ENCODE measurements at places on chromosomes 2 and 18.

GRCh38 chr2:36197181-36197971 is 158.2 kb upstream of the CRIM1 start:
- DNase-seq: no peak

DNA sequence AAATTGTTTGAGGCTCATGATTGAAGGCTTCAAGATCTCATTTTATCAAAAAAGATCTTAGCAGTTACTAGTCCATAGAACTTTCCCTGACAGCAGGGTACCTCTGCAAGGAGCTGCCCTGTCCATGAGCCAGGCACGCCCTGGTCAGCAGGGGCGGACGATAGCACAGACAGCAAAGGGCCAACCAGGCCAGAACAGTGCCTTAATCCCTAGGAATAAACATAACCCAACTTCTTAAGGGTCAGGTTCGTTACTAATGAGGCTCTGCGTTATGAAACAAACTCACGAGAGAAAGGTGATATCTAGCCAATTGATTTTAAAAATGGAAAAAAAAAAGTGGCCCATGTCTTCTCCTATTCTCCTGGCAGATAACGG is 59.2 kb downstream of the BCL2 start:
- DNase-seq: no peak

DNA sequence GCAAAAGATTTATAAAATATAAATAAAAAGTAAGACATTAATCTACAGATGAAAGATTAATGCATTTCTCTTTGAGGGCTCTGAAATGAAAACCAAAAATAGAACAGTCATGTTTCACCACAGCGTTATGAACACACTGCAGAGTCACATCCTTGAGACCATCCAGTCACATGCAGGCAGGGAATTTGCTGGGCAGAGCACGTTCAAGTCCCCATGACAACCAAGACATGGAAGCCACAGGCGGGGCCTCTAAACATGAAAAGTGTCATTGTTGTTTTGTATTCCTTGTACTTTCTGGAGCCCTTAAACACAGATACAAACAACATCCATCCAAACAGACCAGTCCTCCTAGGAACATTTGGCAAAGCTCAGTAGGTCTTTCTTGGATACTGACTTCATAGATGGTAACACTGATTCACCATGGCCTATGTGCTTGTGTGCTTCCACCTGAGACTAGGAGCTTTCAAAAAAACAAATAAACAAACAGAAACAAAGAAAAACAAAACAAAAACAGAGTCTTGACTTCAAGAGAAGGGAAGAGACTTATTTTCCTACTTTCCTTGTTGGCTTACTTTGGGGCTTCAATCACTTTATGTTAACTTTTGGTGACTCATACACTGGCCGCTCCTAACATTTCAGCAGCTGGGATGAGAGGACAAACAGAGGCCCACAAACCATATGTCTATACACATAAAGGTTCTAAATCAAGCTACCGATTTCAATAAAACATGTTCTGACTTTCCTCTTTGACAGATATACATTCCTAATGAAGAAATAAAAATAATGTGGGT is 99.5 kb upstream of the CCDC85A start:
- no peak for DNase-seq

DNA sequence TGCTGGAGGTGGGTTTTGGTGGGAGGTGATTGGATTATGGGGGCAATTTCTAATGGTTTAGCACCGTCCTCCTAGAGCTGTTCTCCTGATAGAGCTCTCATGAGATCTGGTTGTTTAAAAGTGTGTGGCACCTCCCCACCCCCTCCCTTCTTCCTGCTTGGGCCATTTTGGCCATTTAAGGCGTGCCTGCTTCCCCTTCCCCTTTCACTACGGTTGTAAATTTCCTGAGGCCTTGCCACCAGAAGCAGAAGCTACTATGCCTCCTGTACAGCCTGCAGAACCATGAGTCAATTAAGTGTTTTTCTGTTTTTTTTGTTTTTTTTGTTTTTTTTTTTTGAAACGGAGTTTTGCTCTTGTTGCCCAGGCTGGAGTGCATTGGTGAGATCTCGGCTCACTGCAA is 335.7 kb upstream of the HS6ST1 start:
- no peak for DNase-seq

DNA sequence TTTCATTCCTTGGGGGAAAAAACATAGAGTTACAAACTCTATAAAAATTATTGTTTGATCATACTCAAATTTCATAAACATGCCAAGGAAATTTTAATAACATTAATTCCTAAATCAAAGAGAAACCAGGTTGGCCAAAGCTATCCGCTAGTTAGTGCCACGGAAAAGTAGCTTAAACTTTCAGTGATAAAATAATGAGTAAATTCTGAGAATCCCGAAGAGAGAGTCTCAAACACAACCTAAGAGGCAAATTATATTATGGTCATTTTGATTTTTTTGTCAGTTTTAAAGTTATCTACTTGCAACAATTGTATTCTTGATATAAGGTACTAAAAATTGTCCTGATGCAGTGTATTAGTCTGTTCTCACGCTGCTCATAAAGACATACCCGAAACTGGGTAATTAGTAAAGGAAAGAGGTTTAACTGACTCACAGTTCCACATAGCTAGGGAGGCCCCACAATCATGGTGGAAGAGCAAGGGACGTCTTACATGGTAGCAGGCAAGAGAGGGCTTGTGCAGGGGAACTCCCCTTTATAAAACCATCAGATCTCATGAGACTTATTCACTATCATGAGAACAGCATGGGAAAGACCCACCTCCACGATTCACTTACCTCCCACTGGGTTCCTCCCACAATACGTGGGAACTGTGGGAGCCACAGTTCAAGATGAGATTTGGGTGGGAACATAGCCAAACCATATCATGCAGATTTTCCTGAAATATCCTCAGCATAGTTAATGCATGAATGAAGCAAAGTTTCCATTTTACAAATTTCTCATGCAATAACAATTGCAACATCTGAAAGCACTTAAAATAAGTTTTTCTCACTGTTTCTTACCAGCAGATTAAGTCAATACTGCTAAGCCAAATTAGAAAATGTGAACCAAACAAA is 205.9 kb upstream of the STK17B start:
- no peak for DNase-seq

DNA sequence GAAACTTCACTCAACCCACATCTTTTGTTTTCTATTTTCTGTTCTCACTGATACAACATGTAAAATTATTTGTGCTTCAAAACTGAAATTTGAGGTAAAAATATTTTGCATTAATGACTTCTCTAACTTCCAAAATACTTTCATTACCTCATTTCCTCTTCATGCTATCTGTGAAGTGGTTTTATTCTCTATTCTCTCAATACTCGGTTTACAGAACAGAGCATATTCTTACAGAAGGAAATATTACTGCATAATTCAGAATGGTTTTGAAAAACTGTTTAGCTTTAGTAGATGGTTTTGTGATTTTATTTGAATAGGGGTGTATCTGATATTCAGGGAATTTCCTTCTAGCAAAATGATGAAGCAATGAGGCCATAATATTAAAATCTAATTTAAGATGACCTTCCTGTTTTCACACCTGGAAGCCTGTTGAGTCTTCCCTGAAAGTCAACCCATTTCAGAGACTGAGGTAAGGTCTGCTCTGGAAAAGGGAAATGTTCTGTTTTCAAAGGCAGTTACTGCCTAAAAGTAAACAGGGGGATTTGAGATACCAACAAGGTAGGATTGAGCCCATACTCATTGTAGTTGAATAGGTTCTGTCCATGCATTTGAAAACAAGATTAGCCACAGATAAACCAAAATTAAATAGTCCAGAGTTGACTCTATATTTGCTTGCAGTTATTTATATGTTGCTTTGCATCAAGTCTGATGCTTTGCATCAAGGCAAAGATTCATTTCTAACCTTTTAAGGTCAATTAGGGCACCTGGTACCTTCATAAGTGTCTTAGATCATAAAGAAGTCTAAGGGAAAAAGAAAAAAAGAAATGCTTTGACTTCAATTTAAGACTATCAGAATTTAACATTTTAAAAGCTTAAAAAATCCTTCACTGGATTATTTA is 50.8 kb upstream of the PEX13 start:
- DNase-seq: no peak

DNA sequence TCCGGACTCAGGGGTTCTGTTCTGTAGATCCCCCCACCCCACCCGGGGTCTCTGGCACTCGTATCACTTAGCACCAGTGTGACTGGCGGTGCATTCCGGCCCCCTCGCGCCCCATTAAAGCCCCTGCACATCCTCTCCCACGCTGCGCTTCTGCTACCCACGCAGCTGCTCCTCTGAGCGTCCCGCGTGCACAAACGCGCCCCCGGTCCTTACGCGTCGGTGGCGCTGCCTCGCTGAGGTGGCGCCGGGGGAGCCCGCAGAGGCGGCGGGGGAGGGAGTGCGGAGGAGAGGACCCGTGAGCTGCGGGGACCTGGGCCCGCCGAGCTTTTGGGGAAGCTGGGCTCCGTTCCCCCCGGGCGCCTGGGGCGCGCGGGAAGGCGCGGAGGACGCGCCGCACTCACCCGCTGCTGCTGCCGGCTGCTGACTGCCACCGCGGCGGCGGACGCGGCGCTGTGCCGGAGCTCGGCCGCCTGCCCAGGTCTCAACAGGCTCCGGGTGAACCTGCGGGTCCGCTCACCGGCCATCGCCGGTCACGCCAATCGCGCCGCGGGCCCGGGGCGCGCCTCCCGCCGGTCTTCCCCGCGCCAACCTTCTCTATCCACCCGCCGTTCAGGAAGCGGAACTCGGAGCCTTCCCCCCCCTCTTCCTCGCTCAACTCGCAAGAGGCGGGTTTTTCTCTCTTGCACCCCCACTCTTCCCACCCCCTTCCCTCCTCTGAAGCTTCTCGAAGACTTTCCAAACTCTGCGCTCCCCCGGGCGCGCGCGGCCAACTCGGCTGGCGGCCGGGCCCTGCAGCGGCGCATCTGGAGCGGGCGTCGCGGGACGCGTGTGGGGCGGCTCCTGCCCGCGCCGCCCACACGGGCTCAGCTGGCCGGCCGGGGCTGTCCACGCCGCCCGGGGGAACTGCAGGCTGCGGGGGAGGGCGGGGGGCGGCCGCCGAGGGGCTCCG is at the start of gene DOCK10:
TSS of gene DOCK10 (minus strand) at position 618 of the 949 bp plus-strand sequence. CDS start at position 524, 94 bp downstream.
- DNase-seq: peak; percentile 54

DNA sequence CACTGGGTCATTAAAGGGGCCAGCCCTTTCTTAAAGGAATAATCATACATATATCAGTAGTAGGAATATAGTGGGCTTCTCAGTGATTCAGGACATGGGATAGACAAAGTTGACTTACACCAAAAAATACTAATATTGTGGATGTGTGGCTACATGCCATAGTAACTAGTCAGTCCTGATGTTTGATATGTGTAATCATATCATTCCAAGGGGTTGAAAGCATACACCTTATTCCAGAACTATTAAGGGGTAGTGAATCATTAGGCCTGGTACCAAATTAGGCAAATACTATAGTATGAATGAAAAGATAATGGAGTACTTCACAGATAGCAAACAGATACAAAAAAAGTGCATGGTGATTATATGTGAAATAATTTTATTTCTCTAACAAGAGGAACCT is 814.9 kb upstream of the NRXN1 start:
- DNase-seq: no peak

GRCh38 chr18:8659609-8660242 is 45.6 kb upstream of the MTCL1 start:
- DNase-seq: no peak

GRCh38 chr2:621303-622099 is 55.7 kb downstream of the TMEM18 start:
- DNase-seq: no peak

DNA sequence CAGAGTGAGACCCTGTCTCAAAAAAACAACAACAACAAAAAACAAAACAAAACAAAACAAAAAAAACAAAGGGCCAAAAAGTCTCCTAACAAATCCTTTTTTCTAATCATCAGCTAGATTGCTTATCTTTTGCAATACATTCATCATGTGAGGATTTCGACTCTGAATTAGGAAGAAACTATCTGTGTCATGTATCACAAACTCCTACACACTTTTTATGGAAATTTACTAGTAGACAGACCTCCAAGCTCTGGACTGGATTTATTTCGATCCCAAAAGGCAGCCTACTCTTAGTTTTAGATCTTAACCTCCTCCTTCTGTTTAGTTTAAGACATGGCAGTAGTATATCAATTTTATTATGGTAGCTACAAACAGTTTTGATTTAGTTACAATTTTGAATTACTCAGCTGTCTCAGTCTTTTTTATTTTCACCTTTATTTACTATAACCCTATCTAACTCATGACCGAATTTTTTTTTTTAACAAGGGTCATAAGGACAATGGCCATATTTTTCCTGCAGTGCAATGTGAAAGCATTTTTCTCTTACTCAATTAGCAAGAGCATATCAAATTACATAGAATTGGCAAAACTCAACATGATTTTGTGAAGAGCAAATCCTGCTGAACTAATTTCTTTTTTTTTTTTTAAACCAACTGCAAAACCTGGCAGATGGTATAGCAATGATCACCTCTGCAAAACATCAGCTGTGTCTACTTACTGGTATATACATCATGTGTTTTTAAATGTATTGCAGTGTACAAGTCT is 10.7 kb upstream of the CCDC88A start:
- no peak for DNase-seq

- no peak for DNase-seq
These were observed 526.9 kb upstream of the ID2 start for GRCh38 chr2:8154936-8155335.

DNA sequence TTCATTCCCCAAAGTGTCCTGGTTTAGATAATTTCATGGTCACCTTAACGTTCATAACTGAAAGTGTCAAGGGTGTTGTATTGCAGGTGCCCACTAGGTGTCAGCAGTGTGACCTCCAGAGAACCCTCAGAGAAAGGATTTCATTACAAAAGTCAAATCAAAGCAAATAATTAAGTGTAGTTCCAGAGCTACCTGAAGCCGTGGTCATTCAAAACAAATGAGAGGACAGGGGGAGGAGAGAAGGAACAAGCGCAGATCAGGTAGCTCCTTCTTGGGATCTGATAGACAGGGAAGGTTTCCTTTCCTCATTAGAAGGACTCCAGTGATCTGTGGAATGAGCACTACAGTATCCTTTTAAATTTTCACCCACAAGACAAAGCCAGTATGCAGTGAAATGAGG is at the start of gene SLC9A4:
TSS of gene SLC9A4 (plus strand) at position 207 of the 400 bp plus-strand sequence. CDS start 534 bp downstream, outside the sequence.
- peak; percentile 48 for DNase-seq

DNA sequence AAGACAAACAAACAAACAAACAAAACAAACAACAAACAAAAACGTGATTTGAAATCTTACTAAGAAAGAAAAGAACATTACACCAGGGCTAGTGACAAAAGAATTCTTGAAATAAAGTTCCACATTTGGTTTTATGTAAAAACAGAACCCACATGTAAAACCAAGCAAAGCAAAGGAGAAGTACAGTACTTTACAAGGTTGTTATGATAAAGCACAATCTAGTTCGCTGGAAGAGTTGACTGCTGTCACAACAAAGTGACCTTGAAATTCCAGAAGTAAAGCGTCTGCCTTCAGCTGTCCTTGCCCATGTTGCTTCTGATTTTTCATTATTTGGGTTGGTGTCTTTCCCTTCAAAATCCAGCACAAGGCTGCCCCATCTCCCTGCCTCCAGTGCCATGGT is 94.8 kb upstream of the CYRIA start:
- no peak for DNase-seq

- DNase-seq: no peak
These were observed 28.1 kb downstream of the SLC1A4 start for GRCh38 chr2:65017335-65017734.

- DNase-seq: no peak
These were observed 91.2 kb downstream of the SMAD7 start for GRCh38 chr18:48859311-48860268.

GRCh38 chr2:492178-492577 is 185.0 kb downstream of the TMEM18 start:
- no peak for DNase-seq

GRCh38 chr18:36895606-36896005 is 66.7 kb downstream of the KIAA1328 start:
- DNase-seq: no peak

Data from CD4-positive, alpha-beta T cell treated with Interleukin-10 for 1 hour (primary cell).